ENCODE measurements at places on chromosomes 2 and 18.

DNA sequence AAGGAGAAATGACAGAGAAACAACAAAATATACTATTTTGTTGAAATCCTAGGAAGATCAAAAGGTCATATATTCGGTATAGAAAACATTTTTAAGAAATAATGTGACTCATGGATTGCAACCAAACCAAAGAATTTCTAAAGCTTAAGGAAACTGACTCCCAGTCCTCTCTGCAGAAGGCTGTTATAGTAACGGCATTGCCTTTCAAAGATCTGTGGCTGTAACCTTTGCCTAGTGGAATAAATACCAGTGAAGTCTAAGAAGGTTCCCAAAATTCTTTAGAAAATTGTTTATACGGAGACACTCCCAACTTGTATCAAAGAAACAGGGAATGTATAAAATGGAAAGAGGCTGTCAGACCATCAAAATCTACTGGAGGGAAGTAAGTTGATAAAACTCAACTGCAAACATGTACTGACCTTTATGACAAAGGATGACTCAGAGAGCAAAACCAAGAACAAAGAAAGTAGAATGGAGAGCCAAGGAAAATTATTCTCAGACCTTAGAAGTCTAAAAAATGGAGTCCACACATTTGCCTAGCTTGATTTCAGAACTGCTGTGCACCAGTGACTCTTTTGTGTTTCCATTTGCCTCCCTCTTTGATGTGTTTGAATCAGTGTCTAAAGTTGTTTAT is 48.6 kb upstream of the FSIP2 start:
- DNase-seq = no peak

GRCh38 chr2:42074661-42075060 is 26.8 kb downstream of the PKDCC start:
- no peak for DNase-seq

- no peak for DNase-seq
Observed at GRCh38 chr2:98458207-98458606, 13.5 kb downstream of the INPP4A start.

- peak; percentile 31 for DNase-seq
Observed at GRCh38 chr2:191012845-191013681, 908 bp downstream of the STAT1 start.

DNA sequence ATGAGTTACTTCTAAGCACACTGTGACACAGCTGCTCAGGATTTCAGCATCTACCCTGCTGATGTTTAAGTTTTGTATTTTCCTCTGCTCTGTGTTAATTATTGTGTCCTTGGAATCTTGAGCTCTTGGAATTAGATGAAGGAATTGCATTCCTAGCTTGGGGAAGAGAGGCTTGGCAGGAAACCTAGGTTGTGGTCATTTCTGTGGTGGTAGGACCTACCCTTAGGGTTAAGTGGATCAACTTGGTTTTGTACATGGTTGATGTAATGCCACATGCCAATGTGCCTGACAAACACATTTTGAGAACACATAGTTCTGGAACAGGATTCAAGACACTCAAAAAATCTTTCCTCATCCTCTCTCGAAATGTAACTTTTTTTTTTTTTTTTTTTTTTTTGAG is 264.5 kb upstream of the MEX3C start:
- no peak for DNase-seq

DNA sequence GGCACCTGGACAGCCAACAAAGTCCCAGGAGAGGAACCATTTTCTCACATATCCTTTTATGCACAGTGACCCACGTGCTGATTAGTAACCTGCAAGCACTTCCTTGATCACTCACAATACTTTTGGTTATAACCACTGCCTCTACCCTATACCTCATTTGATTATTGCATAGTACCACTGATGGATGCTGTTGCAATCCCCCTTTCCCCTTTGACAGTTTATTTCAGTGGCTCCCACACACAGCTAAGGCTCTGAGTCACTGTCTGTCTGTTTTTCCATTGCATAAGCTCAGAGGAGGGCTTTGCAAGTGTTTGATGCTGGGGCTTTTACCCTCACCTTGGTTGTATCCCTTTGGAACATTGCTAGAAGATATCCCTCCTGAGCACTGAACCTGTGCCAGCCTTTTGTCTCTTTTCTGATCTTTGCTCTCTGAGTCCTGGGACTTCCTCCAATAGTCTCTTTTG is 101.7 kb upstream of the RBBP8 start:
- peak; percentile 36 for DNase-seq

GRCh38 chr2:7619203-7619970 is 702.2 kb downstream of the RNF144A start:
- no peak for DNase-seq

DNA sequence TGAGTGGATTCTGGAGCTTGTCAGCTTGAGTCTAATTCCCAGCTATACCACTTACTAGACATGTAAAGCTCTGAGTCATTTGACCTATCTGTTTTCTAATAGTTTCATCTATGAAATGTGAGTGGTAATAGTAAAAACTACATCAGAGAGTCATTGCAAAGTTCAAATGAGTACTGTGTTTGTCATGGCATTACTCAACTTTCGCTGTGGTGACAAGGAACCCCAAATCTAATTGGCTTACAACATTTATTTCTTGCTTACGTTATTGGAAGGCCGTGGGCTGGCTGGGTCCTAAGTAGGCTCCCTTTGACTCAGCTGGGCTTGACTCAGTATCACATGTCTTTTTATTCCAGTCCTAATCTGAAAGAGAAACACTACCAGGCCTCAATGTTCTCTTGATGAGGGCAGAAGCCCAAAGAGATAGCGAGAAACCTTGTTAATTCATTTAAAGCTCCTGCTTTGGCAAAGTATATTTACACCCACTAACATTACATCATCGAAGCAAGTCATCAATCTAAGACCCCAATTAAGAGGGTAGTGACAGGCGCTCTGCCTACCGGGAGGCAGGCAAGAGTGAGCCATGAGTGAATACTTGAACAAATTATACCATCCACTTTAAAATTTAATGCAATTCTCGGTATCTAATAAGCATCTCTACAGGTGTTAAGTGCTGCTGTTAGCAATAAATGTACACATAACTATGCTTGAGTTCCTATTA is 431.8 kb upstream of the SPHKAP start:
- DNase-seq = no peak

Data from HepG2 (cell line).